ENCODE measurements at places on chromosomes 11 and 22. TPM values are rescaled to one million over a fixed set of nuclear protein-coding genes. Genes with fewer than 3 reads are reported as not detected.

HEPHL1 gene
- total RNA-seq: not detected

- peaks cover 44% of the 10 kb centered on the region for H3K27me3 ChIP-seq
- no peak overlapping the region for H3K4me3 ChIP-seq
- no peak overlapping the region for H3K27ac ChIP-seq
- no peaks in the 10 kb centered on the region for H3K36me3 ChIP-seq
- H3K4me1 ChIP-seq: peaks cover 24% of the 10 kb centered on the region
Observed at GRCh38 chr11:44347538-44347937, 37.6 kb upstream of the ALX4 start.

GLYATL1 gene
- total RNA-seq: 2.7 TPM

- no peaks in the 10 kb centered on the region for H3K27me3 ChIP-seq
- H3K27ac ChIP-seq: no peak overlapping the region
- H3K4me3 ChIP-seq: no peak overlapping the region
- DNase-seq: no peak
- H3K4me1 ChIP-seq: peaks cover 4% of the 10 kb centered on the region
Observed at GRCh38 chr11:129932381-129933067, 37.1 kb upstream of the NFRKB start.

DNA sequence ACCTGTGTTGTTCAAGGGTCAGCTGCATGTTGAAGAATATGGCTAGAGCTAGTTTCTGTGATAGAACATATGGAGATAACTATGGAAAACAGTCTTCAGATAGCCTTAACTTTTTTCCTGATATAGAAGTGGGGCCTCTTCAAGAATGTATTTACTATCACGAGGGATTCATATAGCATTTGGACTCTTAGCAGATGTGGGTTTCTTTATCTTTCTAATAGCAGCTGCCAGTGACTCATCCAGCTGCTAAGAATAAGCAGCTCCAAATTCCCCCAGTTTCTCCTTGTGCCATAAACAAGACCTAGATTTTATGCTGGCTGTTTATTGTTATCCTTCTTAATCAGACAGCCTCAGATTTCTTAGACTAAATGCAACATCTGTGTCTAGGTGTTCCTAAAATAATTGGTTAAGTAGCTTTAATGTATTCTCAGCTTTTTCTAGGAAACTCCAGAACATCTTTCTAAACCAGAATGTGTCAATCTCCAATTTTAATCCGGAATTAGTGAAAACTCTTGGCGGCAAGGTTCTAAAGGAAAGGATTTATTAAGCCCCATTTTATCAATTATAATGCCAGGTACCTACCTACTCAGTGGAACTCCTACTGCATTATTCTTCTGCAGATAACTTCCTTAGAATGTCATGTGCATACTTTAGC lies 119.8 kb downstream of the CSTPP1 start:
- no peaks in the 10 kb centered on the region for H3K27me3 ChIP-seq
- no peak overlapping the region for H3K27ac ChIP-seq
- H3K4me3 ChIP-seq: no peak overlapping the region
- DNase-seq: no peak

DNA sequence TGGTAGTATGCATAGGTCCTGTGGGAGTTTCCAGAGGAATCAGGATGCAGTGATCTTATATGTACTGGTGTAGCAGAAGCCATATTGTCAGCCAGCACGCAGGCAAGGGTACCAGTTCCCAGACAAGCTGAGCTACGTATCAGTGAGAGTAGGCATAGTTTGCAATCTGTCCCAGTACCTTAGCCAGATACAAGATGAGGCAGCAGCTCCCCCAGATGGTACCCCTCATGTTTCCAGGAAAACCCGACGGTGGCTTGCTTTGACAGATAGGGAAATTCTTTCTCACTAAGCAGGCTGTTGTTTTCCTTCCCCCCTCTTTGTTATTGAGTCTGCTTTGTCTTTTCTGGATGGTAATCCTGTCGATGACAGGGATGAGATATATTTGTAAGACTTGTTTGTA lies 109.7 kb upstream of the RRM1 start:
- H3K4me1 ChIP-seq: peaks cover 15% of the 10 kb centered on the region
- H3K4me3 ChIP-seq: no peak overlapping the region
- no peak overlapping the region for H3K27ac ChIP-seq
- H3K36me3 ChIP-seq: no peaks in the 10 kb centered on the region
- no peak for DNase-seq

- H3K4me1 ChIP-seq: peaks cover 14% of the 10 kb centered on the region
- no peak for DNase-seq
- H3K27ac ChIP-seq: peak overlapping the region; percentile 57
Observed at GRCh38 chr11:123588117-123588863, 66.1 kb downstream of the SCN3B start.

DNA sequence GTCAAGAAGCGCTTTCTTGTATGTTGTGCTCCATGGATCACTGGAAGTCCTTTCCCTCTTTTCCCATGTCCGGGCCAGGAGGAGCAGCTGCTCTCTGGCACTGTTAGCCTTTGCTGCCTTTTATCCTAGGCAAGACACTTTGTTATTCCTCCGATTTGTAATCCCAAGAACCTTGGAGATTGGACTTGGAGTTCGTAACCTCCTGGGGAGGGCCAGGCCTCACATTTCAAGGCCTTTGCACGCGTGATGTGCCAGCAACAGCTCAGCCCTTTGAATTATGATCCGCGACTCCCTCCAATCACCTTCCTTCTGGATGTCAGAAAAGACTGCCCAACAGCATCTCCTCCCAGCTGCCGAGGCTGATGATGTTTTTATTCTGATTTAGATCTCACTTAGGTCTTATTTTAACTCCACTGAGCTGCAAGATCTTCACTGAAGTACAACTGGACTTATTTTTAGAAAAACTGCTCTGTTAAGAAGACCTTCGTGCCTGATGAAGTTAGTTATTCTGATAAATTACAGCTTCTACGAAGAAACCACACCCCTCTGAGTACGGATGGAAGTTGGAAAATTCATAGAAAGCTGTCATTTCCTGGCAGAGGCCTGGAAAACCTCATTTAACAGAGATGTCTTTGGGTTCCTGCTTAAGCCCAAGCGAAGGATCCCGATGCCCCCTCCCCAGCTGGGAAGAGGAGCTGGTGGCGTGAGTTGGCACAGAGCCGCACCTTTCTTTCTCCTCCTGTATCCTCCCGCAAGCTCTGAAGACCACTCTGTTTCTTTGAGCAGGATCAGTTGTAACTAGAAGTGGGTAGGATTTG lies 62.4 kb downstream of the PARVB start:
- H3K4me1 ChIP-seq: peaks cover 20% of the 10 kb centered on the region
- no peak overlapping the region for H3K4me3 ChIP-seq
- H3K27ac ChIP-seq: no peak overlapping the region
- H3K27me3 ChIP-seq: no peaks in the 10 kb centered on the region
- peaks cover 3% of the 10 kb centered on the region for H3K36me3 ChIP-seq
- no peak for DNase-seq

GRCh38 chr11:61328351-61328750 lies 4.6 kb downstream of the DDB1 start:
- peaks cover 21% of the 10 kb centered on the region for H3K4me1 ChIP-seq
- no peak for DNase-seq
- H3K27ac ChIP-seq: no peak overlapping the region
- H3K4me3 ChIP-seq: peak overlapping the region; percentile 52

GRCh38 chr11:64437426-64437825 lies 78.5 kb downstream of the RPS6KA4 start:
- H3K36me3 ChIP-seq: no peaks in the 10 kb centered on the region
- no peak for DNase-seq
- H3K4me3 ChIP-seq: no peak overlapping the region
- no peak overlapping the region for H3K27ac ChIP-seq
- peaks cover 22% of the 10 kb centered on the region for H3K4me1 ChIP-seq
- no peaks in the 10 kb centered on the region for H3K27me3 ChIP-seq

KRTAP5-9 gene
- not detected for total RNA-seq

GRCh38 chr11:119689302-119689701 lies 39.7 kb downstream of the NECTIN1 start:
- H3K4me1 ChIP-seq: peaks cover 58% of the 10 kb centered on the region
- H3K4me3 ChIP-seq: no peak overlapping the region
- no peak overlapping the region for H3K27ac ChIP-seq
- no peaks in the 10 kb centered on the region for H3K27me3 ChIP-seq
- DNase-seq: no peak
- H3K36me3 ChIP-seq: no peaks in the 10 kb centered on the region

F2 gene
- not detected for total RNA-seq

CHST1 gene
- total RNA-seq: 1.1 TPM

DNA sequence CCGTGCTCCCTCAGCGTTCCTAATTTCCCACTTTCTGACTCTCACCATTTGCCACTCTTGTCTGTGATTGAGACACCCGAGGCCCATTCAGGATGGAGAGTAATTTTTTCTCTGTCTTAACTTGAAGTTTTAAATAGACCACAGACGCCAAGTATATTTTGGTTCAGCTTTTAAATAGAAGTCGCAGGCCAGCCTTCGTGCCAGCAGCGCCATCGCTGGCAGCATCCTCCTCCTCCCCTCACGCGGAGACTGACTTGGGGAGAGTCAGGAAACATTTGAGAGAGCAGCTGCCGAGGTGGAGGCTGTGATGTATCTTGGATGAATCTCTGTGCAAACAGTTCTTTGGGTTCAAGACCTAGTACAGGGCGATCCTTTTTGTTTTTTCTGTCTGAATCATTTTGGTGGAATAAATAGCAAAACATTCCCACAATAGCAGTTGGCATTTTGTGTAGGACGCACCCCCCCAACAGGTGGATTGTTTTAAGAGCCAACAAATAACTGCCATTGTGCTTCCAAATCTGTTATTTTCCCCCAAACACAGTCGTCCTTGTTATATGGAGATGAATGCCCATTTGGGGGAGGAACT lies 889 bp upstream of the DMC1 start:
- peak; percentile 22 for DNase-seq
- peaks cover 21% of the 10 kb centered on the region for H3K4me1 ChIP-seq
- H3K27me3 ChIP-seq: peaks cover 11% of the 10 kb centered on the region
- no peaks in the 10 kb centered on the region for H3K36me3 ChIP-seq

- H3K4me1 ChIP-seq: peaks cover 44% of the 10 kb centered on the region
- H3K27ac ChIP-seq: no peak overlapping the region
Observed at GRCh38 chr11:93481279-93481678, 61.9 kb downstream of the SMCO4 start.

DNA sequence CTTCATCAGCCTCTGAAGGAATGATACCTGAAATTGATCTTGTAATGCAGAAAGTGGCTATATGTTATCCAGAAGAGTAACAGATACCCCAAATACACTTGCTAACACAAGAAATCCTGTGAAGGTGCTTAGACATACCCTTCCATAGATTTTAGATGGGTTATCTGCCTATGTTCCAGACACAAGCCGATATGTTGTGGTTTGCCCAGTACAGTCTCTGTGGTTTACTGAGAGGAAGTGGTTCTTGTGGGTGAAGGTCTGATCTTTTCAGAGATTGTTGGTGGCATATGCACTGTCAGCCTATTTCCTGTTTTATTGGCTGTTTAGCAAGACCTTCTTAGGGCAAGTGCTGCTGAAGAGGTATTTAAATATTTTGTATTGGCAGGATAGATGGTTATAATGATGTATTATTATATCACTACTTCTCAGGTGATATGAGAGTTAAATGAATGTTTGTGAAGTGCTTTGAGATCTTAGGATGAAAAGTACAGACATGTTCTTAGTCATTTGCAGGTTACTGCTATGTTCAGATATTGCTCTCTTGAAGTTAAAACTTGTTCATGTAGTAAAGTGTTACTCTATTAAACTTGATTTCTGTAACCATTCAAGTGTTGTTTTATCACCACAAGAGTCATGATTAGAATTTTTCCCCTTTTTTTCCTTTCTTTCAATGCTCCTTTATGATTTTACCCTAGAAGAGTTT lies 8.2 kb downstream of the ARHGEF12 start:
- no peak overlapping the region for H3K27ac ChIP-seq
- H3K27me3 ChIP-seq: no peaks in the 10 kb centered on the region
- H3K4me3 ChIP-seq: no peak overlapping the region
- peaks cover 37% of the 10 kb centered on the region for H3K4me1 ChIP-seq
- no peaks in the 10 kb centered on the region for H3K36me3 ChIP-seq

All from neural crest cell (in vitro differentiated cells).